Hypothalamus (tissue), 51 donors: ENCODE measurements at places on chromosomes 1 and 21.

DNA sequence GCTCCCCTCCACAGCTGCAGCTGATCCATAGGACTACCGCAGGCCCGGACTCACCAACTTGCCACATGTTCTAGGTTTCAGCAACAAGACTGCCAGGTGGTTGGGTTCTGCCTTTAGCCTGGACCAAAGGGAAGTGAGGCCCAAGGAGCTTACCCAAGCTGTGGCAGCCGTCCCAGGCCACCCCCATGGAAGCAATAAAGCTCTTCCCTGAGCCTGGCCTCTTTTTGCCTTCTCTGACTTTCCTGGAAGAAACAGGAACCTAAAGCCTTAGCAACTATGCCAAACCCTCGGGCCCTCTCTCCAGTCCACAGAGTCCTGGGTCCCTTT is 2.7 kb upstream of the ARTN start:
- DNase-seq = no peak

DNA sequence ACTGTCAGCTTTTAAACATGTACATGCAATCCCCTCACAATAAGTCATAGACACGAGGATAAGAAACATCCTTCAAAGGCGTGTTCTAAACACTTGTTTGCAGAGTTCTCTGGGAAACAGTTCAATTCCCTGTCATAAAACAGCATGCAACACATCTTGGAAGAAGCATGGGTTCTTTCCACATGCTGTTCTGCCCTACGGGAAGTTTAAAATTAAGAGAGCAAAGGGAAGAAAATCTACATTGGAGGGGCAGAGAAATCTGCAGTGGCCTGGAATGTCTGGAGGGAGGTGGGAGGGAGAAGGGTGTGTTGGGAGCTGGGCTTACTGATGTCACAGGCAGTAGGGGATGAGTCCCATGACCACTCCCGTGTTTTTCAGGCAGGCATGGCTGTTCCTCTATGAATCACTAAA is 98.3 kb upstream of the SLC2A1 start:
- DNase-seq = no peak

- no peak for DNase-seq
Observed at GRCh38 chr1:183620311-183620710, 15.3 kb downstream of the ARPC5 start.

- no peak for DNase-seq
Observed at GRCh38 chr21:41111681-41112080, 56.3 kb upstream of the BACE2 start.

DNA sequence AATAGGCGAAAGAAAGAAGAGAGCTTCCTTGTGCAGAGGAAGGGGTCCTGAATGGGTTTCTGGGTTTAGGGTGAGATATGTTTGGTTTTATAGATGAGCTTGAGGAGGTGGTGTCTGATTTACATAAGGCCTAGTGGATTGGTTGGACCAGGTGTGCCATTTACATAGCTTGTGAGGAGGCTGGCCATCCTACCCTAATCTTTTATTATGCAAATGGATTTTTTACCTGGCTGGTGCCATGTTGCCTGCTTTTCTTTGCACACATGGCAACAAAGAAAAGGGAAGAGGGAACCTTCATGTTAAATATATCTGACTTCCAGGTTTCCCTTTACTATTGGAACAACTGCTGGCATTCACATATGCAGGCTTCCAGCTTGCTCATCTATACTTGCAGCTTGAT is 585.3 kb downstream of the PTPRU start:
- no peak for DNase-seq

DNA sequence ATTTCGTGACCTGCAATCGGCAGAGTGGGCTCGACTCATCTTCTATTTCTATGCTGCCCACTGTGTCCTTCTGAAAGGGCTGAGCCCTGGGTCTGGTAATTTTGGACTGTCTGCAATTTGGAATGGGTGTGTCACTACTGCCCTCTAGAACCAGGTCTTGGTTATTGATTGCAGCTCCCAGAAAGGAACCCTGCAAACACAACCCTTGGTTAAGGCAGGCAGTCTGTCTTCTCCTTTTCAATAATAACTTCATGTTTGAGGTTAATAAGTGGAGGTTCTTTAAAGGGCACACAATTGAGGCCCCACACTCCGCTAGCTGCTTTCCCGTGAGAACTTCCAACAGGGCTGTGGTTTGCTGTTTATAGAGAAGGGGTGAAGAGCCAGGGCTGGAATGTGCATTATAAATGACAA is 79.9 kb upstream of the LYST start:
- no peak for DNase-seq

DNA sequence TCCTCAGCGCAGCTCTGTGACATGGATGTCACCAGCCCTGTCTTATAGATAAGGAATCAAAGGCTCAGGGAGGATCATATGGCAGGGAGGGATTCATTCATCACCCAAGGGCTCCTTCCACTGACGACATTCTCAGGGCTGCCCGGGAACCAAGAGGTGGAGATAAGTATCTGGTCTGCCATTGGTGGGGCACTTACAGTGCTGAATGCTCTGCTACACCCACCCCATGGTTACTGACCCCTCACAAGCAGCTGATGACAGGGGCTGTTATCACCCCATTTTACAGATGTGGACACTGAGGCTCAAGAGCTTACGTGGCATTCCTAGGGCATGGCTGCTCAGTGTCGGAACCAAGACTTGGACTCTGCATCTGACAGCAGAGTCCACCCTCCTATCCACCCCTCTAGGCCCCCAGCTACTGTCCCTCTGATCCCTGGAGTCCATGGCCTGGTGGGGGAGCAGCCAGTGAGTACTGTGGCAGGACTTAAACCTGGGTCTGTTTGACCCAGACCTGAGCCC is 155.1 kb downstream of the PTPRU start:
- DNase-seq = no peak

DNA sequence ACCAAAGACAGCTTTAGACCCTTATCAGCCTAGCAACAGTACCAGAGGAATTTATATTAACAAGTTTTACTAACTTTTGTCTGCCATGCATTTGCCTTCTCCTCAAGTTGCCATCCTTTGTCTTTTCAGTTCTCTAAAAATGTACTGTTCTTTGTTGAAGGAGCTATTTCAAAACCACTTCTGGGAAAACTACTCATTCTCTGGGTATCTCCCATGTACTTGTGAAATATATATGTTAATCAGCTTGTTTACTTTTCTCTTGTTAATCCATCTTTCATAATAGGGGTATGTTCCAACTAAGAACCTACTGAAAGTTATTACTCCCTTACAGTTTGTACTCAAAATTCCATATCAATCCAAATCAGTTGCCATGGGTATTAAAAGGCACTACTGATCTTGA is 16.3 kb downstream of the DPYD start:
- no peak for DNase-seq

- no peak for DNase-seq
Observed at GRCh38 chr1:92944901-92945747, 16.1 kb downstream of the DIPK1A start.

GRCh38 chr1:88124614-88125013 is 559.5 kb upstream of the PKN2 start:
- no peak for DNase-seq

GRCh38 chr1:40625076-40625475 is 40.4 kb downstream of the RIMS3 start:
- peak; percentile 17 for DNase-seq

GRCh38 chr1:32198237-32199042 is 2.0 kb upstream of the CCDC28B start:
- DNase-seq = no peak

GRCh38 chr1:234216116-234216703 is 157.0 kb upstream of the COA6 start:
- DNase-seq = no peak

GRCh38 chr1:54356680-54357147 is 49.5 kb downstream of the SSBP3 start:
- no peak for DNase-seq

DNA sequence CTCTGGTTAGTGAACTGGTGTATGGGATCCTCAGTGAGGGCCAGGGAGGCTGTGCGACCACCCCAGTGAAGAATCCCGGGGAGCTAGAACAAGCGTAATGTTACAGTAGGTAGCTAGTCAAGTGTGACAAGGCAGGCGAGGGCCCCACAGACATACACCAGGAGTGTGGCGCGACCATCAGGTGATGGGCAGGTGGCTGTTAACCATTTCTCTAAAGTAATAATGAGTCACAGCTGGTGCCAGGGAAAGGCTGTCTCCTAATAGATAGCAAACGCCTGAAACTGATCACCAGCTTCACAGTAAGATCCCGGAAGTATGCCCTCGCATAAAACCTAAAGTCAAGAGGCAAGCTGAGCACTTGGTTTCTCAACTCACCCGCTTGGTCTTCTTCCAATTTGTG is 40.5 kb upstream of the TARBP1 start:
- no peak for DNase-seq

- no peak for DNase-seq
Observed at GRCh38 chr1:99264201-99265021, at the start of gene PLPPR4. PLPPR4 (plus strand) TSS chr1:99264492; CDS start chr1:99264594, 102 bp downstream.

GRCh38 chr1:161427733-161428516 is 60.2 kb upstream of the CFAP126 start:
- DNase-seq = no peak

DNA sequence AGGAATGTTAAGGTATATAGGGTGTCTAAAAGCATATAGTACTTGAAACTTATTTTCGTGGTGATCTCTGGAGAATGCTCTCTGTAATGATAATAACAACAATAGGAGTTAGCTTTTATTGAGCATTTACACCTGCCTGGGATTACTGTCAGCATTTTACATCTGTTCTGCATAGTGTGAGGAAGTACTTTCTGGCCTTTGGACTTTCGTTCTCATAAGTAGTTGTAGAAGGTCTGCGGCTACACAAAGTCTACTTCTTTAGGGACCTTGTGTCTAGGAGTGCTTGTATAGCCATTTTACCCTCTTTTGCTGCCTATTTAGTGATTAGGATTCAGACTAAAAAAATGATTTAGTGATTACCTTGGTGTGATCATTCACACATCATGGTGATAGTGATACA is 103.6 kb upstream of the GPR52 start:
- DNase-seq = no peak

DNA sequence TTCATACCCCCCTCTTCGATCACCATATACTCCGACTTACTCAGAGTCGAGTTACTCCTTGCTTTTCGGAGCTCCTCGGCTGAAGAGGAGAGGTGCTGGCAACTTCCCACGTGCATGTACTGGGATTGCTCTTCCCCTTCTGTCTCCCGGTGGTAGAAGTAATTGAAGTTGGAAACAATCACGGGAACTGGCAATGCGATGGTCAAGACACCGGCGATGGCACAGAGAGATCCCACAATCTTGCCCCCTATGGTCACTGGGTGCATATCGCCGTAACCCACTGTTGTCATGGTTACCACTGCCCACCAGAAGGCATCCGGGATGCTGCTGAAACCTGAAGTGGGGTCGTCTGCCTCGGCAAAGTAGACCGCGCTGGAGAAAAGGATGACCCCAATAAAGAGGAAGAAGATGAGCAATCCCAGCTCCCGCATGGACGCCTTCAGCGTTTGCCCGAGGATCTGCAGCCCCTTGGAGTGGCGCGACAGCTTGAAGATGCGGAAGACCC is 1.5 kb downstream of the KCNA3 start:
- no peak for DNase-seq

GRCh38 chr1:175602026-175602585 is 141.3 kb downstream of the TNR start:
- DNase-seq = no peak

- no peak for DNase-seq
Observed at GRCh38 chr1:222632749-222633148, 14.9 kb downstream of the MIA3 start.

DNA sequence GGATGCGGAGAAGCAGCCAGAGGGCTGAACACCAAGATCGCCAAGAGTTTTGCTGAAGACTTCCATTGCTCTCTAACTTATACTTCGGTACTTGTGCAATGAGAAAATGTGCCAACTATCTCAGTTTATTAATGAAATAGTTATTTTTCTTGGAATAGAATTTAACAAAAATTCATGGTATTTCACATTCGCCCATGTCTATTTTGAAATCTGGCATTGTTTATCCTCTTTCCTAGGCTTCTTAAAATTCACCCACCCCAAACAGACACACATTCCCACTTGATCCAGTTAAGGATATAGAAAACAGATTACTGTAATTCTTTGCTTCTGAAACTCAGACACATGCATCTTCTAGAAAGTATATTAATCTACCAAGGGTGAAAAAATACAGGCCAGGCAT is 56.3 kb upstream of the ADAMTS5 start:
- DNase-seq = no peak

DNA sequence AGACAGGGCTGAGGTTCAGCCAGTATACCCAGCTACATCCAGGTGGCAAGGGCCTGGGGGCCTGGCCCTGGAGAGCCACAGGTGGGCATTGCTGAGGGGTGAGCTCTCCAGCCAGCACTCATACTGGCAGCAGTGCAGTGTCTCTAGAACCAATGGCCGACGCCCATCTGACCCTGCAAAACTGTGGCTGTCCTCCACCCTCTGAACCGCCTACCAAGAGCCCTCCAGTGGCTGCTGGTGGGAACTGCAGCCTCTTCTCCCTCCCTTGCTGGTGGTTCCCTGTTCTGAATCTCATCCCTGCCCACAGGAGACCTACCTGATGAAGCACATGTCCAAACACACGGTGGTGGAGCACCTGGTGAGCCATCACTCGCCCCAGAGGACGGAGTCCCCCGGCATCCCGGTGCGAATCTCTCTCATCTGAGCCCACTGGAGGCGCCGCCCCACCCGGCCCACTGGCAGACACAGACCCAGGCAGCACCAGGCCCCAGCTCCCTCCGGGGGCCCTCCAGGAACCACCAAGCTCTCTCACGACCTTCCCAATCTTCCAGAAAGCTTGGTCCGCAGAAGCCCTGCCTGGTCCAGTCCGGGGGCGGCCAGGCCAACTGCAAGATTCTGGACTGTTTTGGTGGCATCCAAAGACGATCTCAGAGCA is 22.1 kb downstream of the A3GALT2 start:
- DNase-seq = peak; percentile 15

DNA sequence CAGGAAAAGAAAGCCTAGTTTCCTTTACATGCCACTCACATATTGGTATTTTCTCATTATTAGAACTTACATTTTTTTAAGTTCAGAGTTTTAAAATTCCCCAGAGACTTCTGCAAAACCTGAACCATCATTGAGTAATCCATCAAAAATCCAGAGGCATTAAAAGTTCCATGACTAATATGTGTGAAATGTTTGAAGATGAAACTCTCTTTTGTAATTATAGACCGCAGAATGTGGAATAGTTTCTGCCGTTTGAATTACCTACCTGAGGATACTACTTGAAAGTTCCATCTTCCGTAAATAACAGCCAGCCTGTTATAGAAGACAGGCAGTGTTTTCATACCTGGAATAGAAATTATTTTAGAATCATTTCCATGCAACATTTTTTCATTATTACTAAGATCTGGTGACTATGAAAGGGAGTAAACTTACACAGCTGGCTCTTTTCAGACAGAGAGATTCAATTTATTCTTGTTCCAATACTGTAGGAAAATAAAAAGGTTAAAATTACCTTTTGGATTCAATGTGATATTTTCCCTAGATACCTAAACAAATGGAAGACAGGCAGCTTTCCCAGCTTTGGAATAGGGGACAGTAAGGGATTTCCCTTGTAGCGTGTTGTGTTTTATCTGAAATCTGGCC is 131.4 kb downstream of the ST6GALNAC5 start:
- DNase-seq = no peak
